ENCODE measurements at places on chromosomes 2 and 18. TPM values are rescaled to one million over a fixed set of nuclear protein-coding genes. Genes with fewer than 3 reads are reported as not detected.
A peak's percentile ranks its signal among the peaks of the same experiment; 100 is the strongest.

GRCh38 chr18:63126134-63127069, 193.2 kb downstream of the BCL2 start:
- no peak for DNase-seq

DNA sequence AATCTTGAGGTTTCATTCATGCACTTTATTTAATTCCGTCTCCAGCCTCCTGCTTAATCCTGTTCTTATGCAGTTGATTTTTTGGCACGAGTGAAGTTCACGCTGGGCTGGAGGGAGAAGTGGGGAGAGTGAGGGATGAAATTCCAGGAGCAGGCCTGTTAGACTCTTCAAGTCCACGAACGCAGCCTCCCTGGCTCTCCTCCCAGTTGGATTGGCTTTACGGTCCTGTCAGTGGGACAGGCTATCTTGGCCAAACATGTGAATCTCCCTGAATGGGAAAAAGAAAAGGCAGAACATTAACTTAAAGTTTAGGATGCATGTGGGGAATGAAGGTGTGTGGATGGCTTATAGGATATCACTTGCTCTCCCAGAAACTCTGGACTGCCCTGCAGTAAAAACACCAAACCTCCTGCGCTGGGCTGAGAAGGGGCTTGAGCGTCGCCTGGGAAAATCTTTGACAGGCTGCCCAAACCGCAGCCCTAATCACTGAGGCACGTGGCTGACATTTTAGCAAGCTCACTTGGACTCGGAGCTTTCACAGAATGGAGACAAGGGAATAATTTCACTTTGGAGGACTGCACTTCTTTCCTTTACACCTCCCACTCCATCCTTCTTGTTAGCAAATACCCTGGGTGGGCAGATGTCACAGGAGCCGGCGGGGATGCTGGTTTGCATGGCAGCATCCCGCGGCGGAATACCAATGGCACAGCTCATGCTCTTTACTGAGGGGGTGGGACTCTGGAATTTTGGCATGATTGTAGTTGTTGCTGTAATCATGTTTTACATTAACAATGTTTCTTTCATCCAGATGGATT, 93.9 kb downstream of the ACKR3 start:
- DNase-seq, result peak; percentile 39

DNA sequence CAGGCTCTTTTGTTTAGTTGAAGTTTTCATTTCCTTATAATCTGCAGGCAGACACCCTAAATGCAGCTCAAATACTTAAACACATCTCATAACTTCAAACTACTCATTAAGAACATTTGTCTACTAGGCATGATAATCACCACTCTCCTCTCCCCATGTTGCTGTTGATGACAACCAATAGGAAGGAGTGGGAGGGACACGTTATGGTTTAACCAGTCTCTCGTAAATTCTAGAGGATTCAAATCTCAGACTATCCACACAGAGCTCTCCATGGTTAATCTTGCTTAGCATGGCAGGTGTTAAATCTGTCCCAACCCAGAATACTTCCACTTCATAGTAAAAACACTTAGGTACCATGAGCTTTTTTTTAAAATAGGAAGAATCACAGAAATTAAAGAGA, 127.4 kb upstream of the AQP4 start:
- no peak for DNase-seq

GRCh38 chr18:58900015-58900649, 35.5 kb downstream of the ZNF532 start:
- no peak for DNase-seq

The BCL2 gene
- 4.2 TPM for total RNA-seq

All from myocyte (in vitro differentiated cells).